Stimulated activated naive CD8-positive, alpha-beta T cell treated with anti-CD3 and anti-CD28 coated beads, Interleukin-15, amount 100 ng/mL, for 72 hours (primary cell): ENCODE measurements at places on chromosomes 16 and 17.

- peak; percentile 76 for DNase-seq
Observed at GRCh38 chr17:42773290-42774035, at the start of gene VPS25. Gene VPS25 (plus strand): TSS chr17:42773449. CDS start chr17:42773476, 27 bp downstream.

DNA sequence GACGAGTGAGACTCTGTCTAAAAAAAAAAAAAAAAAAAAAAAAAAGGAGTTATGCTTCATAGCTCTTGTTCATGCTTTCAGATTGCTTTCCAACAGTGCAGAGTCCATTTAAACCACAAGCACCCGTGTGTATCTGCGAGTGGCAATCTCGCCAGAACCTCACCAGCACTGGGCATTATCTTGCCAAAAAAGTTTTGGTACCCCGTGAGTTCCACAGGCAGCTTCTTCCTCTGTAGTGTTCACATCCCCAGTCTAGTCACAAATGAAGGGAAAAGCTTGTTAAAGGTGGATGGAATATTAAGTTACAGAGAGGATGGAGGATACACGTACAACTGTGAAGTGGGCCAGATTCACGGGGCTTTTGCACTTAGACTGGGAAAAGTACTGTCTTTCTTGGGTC, 33.5 kb downstream of the WSB1 start:
- DNase-seq: no peak

DNA sequence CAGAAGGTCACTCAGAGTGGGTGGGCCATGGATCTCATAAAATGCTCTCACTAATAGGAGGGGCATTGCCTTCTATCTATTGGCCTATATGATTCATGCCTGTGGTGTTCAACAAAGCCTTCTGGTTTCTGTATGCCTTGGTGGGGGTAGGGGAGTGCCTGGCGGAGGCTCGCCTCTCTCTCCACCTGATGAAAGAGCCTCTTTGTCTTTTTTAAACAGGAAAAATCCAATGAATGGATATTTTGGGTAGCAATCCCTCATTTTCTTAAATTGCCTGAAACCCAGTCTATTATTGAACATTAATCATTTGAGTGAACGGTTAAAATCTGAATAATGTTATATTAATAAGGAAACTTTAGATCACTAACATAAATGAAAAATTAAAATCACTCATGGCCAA, 90.6 kb downstream of the TOX3 start:
- no peak for DNase-seq

DNA sequence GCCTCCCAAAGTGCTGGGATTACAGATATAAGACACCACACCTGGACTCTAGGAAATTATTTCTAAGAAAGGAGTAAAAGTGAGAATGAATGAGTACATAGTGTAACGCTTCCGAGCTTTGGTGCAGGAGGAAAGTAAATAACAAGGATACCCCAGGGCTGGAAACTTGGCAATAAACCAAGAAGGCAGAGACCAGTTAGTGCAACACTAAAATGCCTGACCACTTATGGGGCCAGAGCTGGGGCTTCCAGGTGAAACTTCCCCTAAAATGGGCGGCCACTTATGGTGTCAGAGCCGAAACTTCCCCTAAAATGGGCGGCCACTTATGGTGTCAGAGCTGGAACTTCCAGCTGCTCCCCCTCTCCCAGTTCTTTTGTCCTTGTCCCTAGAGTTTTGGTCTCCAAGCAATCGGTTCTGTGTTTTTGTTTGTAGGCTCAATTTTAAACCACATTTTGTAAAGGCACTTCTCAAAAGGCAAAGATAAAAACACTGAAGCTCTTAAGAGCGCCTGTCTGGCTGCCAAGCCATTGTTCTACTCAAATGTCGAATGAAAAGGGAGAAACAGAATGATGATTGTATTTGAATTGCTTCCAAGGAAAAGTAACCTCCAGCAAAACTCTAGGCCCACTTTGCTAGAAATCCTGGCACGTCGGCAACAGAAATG, 63.9 kb downstream of the NXN start:
- DNase-seq: no peak

DNA sequence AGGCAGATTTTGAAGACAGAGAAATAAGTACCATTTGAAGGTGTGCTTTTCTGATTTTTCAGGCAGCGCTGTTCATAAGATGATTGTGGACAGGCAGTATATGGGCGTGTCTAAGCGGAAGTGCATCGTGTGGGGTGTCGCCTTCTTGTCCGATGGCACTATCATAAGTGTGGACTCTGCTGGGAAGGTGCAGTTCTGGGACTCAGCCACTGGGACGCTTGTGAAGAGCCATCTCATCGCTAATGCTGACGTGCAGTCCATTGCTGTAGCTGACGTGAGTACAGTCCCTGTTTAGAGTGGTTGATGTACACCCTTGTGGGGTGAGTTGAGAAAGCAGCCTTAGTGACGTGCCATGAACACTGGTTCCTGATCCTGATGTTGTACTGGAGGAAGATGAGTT, 10.7 kb downstream of the UTP4 start:
- DNase-seq: no peak
